GM03348 (cell line): ENCODE measurements at places on chromosomes 11 and 22.

- DNase-seq = peak; percentile 38
Observed at GRCh38 chr11:123624974-123625373, 29.4 kb downstream of the SCN3B start.

- DNase-seq = no peak
Observed at GRCh38 chr22:22397875-22398524, 110.5 kb downstream of the ZNF280B start.

DNA sequence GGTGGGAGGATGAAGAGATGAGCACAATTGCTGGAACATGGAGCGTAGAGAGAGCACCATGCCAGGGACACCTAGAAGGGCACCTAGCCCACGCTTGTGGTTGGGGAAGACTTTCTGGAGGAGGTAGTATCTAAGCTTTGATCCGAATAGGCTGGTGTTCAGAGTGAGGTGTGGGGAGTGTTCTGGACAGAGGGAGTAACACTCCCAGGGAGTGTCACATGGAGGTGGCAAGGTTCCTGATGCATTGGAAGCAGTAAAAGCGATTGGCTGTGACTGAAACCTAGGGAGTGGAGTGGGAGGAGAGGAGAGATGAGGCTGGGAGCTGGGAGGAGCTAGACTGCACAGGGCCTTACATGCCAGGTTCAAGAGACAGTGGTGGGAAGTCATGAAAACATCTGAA, 188.0 kb upstream of the NCAM1 start:
- DNase-seq = no peak

GRCh38 chr22:36540867-36541642, 12.1 kb upstream of the EIF3D start:
- DNase-seq = no peak

DNA sequence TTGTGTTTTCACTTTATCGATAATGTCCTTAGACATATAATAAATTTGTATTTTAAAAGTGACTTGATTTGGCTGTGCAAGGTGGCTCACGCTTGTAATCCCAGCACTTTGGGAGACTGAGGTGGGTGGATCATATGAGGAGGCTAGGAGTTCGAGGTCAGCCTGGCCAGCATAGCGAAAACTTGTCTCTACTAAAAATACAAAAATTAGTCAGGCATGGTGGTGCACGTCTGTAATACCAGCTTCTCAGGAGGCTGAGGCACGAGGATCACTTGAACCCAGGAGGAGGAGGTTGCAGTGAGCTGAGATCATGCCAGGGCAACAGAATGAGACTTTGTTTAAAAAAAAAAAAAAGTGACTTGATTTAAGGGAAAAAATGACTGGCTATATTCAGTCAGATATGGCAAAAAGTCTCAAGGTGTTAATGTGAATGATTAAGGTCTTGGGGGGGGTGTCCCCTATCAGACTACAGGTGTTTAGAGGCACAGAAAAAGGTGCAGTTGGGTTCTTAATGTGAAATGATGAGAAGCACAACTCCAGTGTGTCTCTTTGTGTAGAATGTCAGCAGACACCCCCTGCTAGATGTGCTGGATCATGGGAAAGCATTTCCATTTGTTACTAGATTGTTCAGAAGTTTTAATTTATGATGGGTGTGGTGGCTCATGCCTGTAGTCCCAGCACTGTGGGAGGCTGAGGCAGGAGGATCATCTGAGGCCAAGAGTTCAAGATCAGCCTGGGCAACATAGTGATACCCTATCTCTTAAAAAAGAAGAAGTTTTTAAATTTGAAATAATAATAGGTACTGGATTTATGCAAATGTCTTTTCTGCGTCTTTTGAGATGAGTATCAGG, 17.0 kb downstream of the NEAT1 start:
- DNase-seq = no peak

DNA sequence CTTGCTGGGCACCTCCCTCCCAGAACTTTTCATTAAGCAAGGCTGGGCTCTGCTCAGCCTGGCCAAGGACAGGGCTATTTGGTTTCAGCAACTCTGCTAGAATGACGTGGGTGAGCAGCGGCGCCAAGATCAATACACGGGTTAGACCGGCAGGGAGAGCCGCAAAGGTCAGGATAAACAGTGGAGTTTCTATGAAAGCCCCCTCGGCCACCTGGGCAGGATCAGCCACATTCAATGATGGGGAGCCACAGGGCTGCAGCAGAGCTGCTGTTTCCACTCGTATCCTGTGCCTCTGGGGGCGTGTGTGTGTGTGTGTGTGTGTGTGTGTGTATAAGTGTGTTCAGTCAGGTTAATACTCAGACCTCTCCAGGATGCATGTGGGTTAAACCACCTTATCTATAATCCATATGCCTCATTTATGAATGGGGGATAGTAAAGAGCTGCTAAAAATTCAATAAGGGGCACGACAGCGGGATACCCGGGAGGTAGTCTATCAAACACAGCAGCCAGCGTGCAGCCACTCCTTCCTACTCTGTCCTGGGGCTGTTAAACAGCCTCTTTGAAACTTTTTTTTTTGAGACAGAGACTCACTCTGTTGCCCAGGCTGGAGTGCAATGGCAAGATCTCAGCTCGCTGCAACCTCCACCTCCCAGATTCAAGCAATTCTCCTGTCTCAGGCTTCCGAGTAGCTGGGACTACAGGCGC, 34.8 kb downstream of the MYH9 start:
- DNase-seq = no peak

DNA sequence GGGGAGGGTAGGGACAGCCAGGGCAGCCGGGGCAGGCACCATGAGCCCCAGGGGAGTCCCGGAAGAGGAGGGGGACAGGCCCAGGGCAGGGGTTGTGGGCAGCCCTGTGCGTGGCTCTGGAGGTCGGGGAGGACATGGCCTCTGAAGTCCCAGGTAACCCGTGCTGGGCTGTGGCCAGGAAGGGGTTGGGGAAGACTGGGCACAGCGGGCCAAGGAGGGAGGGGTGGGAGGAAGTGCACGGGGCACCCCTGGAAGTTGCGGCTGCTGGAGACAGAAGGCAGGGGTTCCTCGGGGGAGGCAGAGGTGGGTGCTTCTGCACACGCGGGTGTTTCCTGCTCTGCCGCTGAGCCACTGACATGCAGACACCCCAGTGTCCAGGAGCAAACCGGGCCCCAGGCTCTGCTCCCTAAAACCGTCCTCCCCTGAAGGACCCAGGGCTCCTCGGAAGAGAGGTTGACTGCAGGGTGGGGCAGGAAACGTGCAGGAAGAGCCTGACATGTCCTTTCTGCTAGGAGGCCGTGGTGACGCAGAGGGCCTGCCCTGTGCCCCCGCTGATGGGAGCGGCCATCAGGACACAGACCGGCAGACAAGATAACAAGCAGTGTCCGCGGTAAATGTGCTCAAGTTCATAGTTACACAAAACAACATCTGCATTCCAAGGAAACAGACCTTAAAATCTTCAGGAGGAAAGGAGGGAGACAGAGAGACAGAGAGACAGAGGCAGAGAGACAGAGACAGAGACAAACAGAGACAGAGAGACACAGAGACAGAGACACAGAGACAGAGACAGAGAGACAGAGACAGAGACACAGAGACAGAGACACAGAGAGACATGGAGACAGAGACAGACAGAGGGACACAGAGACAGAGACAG, 5.7 kb downstream of the TNNI2 start:
- DNase-seq = no peak

DNA sequence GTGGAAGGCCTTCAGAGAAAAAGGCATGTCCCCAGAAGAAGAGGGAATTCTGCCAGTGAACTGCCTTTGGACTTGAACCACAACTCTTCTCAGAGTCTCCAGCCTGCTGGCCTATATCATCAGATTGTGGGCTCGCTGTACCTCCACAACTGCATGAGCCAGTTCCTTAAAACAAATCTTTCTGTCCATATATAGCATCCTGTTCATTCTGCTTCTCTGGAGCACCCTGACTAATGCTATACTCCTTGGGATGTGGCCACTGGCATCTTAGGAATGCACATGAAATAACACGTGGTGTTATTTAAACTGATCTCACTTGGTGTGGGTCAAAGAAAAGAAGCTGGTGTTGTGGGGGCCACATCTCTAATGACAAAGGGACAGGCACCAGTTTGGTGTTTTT, 58.3 kb upstream of the VSTM5 start:
- peak; percentile 79 for DNase-seq

GRCh38 chr22:49323751-49324415, 503.8 kb downstream of the BRD1 start:
- peak; percentile 4 for DNase-seq

GRCh38 chr11:125329786-125330185, 165.2 kb downstream of the PKNOX2 start:
- no peak for DNase-seq

- no peak for DNase-seq
Observed at GRCh38 chr11:1440066-1440465, 46.5 kb downstream of the MOB2 start.

DNA sequence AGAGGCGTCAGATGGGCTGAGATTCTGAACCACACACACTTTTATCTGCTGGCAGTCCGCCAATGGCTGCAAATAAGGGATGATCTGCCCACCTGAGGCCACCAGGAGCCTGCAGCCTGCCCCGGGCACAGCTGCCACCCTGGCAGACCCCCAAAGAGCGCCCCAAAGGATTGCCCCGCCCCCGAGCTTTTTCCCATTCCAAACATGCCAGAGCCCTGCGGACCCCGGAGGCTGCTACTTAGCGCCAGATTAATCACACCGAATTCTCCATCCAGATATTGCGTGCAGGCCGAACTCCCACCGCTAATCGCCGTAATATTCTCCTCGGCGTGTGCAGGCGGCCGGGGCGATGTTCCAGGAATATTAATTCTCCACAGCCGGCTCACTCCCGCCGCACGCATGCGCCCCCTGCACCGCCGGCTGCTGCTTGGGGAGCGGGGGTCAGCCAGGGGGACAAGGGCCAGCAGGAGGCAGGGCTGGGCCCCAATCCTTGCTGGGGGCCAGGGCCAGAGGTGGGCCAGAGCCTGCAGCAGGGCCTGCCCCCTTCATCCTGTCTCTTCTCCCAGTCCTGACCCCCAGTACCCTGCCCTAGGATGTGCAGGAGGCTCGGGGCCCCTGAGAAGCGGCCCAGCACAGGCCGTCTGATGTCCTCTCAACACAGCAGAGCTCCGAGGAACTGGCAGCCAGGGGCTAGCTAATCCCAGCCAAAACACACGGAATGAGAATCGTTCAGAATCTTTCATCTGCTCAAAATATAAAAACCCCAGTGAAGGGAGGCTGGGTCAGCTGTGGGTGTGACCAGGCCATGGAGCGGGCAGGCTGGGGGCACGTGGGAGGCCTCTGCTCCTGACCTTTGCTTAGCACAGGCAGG, 19.5 kb upstream of the TCF20 start:
- DNase-seq = peak; percentile 43

GRCh38 chr22:22156716-22157347, 87.8 kb upstream of the VPREB1 start:
- peak; percentile 79 for DNase-seq

- DNase-seq = no peak
Observed at GRCh38 chr11:130102301-130103249, 32.9 kb downstream of the APLP2 start.

DNA sequence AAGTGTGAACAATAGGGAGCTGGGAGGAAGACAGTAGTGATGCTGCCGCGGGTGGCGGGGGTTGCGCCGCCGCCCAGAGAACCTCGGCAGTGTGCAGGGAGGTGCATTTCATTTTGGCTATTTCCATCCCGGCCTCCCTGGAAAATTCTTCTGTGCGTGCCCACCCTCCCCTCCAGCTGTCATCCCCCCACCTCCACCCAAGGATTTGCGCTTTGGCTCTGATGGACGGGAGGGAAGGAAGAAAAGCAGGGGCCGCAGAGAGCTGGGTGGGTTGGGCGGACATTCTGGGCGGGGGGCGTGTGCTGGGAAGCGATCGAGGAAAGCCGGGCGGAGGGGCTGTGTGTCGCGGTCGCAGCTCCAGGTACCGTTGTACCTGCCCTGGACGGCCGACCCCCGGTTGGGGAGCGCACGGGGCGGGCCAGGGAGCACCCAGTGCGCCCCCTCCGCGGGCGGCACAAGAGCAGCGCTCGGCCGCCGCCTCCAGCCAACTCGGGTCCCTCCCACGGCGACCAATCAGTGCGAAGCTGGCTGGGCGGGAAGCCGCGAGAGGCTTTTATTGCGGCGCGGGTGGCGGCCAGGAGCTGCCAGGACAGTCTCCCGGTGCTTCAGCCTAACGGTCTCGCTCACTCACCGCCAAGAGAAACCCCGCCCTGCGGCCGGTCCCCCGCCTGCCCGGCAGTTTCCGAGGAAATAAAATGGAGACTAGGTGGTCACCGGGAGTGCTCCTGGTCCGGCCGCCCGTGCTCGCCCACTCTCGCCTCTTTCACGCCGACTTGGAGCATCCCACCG, 1.6 kb downstream of the NCAM1 start:
- DNase-seq = peak; percentile 70

DNA sequence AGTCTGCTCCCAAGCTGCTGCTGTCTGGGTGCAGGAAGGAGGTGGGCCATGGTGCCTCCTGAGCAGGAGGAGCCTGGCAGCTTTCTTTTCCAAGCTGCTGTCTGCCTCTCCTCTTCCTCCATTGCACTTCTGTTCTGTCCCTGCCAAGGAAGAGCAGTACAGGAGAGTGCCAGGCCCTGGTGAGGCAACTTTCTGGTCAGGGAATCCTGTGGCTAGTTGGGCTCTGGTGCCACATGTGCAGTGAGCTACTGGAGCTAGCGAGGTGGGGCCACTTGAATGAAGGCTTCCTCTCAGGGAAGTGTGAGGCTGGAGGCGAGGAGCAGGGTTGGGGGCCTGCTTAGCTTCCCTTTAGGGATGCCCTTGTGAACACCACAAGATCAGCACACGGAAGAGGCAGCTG, 90.0 kb downstream of the TSPAN18 start:
- no peak for DNase-seq

DNA sequence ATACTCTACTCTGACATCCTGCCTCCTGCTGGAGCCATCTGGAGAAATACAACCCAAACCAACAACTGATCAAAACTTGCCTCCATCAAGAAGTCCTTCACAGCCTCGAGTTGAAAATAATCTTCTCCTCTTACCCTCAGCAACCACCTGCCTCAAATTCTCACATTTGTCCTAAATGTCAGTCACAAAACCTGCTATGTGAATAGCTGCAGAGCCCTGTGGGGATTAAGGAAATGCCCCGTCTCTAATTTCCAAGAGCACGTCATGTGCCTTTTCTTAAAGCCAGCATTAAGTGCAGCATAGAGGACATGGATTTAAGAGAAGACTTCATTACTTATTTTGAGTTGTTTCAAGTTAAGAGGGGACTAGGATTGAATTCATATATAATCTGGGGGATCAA, 105.9 kb downstream of the TRPC6 start:
- no peak for DNase-seq

- no peak for DNase-seq
Observed at GRCh38 chr11:94649254-94649653, 82.1 kb downstream of the PIWIL4 start.

DNA sequence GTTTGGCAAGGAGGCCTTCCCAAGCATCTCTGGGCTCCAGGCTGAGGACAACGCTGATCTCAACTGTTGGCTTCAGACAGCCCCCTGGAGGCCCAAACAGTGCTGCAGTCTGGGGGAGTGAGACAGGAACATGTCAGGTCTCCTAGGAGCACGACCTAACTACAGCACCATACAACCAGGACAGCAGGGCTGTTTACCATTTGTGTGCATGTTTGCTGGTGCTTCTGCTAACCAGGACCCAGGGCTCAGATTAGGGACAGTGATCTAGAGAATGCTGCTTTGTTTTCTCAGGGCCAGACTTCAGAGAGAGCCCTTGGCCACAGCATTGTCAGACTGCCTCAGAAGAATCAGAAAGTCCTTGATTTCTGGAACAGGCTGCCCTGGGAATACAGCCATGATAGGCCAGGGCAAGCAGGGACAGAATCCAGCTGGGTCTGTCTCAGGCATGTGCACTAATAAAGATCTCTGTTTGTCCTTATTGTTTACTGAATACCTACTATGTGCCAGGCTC, 126.5 kb downstream of the VPREB1 start:
- DNase-seq = no peak

GRCh38 chr22:48581796-48582469, 1245.7 kb downstream of the BRD1 start:
- no peak for DNase-seq

GRCh38 chr11:65376138-65376713, 6.2 kb downstream of the SLC25A45 start:
- no peak for DNase-seq
